ENCODE measurements at places on chromosomes 12 and 14.

DNA sequence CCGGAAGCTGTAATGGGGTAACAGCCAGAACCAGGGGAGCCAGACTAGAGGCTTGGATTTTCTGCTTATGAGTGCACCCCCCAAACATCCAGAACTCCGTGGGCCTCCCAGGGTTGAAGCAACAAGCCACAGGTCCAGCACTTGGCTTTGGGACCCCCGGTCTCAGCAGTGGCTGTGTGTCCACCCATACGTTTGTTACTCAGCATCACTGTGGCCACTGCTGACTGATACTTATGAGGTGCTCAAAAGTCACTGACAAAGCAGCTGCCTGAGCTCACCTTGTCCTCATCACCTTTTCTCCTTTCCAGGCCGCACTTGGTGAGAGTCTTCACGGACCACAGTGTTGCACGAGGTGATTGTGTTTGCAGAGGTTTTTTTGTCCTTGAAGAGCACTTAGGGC, 145.6 kb upstream of the RFLNA start:
- no peak overlapping the region for H3K4me3 ChIP-seq
- no peaks in the 10 kb centered on the region for H3K4me1 ChIP-seq
- DNase-seq: no peak

GRCh38 chr14:71143381-71144290, 236.4 kb downstream of the PCNX1 start:
- H3K27ac ChIP-seq: peak overlapping the region; percentile 88
- peak; percentile 78 for DNase-seq
- peaks cover 34% of the 10 kb centered on the region for H3K4me1 ChIP-seq
- no peaks in the 10 kb centered on the region for H3K36me3 ChIP-seq

- peaks cover 6% of the 10 kb centered on the region for H3K4me1 ChIP-seq
- no peak for DNase-seq
- H3K27me3 ChIP-seq: no peaks in the 10 kb centered on the region
- no peak overlapping the region for H3K4me3 ChIP-seq
- no peak overlapping the region for H3K27ac ChIP-seq
Measured at GRCh38 chr12:110024051-110024450, 24.3 kb downstream of the C12orf76 start.

DNA sequence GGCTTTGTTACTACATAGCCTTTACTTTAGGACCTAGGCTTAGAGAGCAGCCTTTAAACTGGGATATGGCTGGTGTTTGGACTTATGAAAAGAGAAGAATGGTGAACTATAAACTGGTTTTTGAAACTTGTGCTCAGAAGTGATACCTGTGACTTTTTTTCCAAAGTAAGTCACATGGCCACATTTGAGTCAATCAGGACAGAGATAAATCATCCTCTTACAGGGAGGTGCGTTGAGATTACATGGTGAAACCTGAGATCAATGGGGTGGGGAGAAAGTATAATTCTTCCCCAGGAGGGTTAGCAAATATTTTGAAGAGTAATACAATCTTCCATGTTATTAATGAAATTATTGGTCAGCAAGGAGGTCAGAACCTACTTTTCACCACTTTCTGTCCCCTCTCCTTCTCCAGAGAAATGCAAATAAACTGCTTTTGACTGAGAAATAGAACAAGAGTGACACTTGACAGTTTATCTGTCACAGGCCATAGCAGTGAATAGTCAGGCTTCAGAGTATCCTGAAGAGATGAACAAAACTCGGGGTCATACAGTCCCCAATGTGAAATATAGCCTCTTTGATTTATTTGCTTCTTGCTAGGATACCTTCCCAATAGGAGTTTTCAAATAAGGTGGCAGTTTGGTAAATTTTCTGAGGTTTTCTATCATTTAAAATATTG, 11.1 kb upstream of the ZNF641 start:
- no peak overlapping the region for H3K27ac ChIP-seq
- H3K4me3 ChIP-seq: no peak overlapping the region
- no peak for DNase-seq

DNA sequence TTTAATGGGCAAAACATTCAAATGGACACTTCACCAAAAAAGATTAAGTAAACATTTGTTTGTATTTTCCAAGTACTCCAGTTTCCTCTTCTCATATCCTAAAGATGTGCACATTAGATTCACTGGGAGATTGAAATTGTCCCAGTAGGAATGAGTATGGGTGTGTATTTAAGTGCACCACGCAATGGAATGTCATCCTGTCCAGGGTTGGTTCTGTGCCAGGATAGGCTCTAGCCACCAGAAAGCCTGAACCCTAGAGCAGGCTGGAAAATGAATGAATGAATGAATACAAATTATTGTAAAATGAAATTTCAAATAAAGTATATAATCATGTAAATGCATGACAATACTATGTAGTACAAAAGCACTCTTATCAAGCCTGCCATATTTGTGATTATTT, 14.0 kb downstream of the CEP83 start:
- no peaks in the 10 kb centered on the region for H3K27me3 ChIP-seq
- no peak overlapping the region for H3K27ac ChIP-seq
- H3K36me3 ChIP-seq: peaks cover 26% of the 10 kb centered on the region
- DNase-seq: no peak
- H3K4me3 ChIP-seq: no peak overlapping the region
- H3K4me1 ChIP-seq: peaks cover 13% of the 10 kb centered on the region

DNA sequence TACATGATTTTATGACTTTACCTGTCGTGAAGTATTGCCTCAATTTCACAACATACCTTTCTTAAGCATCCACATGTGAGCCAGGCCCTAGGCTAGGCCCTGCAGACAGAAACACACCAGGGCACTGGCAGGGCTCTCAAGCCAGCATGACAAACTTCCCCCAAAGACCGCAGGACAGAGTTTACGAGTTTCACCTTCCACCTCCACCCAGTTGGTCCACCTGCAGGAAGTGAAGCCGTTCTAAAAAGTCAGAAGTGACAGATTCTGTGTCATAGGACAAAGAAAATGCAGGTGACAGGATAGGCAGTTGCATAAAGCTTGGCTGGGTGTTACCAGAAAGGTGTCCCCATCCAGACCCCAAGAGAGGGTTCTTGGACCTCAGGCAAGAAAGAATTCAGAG, 382.3 kb downstream of the PCNX1 start:
- H3K27ac ChIP-seq: peak overlapping the region; percentile 11
- H3K4me1 ChIP-seq: peaks cover 6% of the 10 kb centered on the region
- no peaks in the 10 kb centered on the region for H3K36me3 ChIP-seq

GRCh38 chr14:45251912-45252311, 1.1 kb downstream of the MIS18BP1 start:
- DNase-seq: no peak
- H3K36me3 ChIP-seq: no peaks in the 10 kb centered on the region
- H3K4me1 ChIP-seq: peaks cover 20% of the 10 kb centered on the region
- H3K27me3 ChIP-seq: no peaks in the 10 kb centered on the region
- H3K27ac ChIP-seq: peak overlapping the region; percentile 83

DNA sequence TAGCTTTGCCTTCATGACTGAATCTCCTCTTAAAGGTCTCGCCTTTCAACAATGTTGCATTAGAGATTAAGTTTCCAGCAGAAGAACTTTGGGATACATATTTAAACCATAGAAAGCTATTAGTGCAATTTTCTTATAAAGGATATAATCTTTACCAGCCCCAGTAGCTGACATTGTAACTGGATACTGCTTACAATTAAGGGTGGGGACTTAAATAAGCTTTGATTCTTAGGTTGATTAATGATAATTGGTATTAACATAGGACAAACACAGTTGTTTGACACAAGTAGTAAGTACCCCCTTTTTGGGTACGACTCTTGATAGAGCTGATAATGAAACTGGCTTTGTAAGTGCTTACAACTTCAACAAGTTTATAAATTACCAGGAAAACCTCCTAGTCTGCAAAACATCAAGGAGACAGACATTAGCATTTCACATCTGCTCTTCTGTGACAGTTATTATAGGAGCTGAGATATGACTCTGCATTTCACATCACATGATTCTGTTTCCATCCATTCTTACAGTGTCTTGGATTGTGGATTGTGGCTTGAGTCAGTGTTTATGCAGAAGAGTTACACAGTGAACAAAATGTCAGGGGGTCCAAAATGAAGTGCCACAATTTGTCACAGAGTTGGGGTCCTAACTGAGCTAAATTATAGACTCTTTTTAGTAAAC, 249.1 kb upstream of the E2F7 start:
- no peaks in the 10 kb centered on the region for H3K36me3 ChIP-seq
- no peak for DNase-seq
- H3K27ac ChIP-seq: no peak overlapping the region

DNA sequence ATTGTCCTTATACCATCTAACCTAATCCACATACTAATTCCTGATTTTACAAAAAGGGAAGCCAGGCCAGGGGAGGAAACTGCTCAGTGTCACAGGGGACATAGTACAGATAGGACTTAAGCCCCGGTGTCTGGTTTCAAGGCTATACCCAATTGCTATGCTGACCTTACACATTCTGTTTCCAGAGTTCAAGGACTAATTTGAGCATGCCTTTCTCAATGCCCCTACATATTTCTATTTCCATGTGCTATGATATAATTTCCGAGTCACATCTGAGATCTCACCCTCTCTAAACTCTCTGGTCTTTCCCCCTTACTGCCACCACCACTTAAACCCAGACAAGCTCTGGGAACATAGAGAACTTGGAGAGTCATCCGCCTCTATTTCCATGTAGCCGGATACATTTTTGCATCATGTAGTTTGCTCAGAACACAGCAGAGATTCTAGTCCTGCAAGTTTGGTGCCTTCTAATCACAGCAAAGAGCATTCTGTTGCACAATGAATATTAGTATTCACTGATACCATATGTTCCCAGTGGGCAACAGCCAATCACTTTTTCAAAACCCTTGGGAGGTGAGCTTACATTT, 34.2 kb downstream of the PPM1H start:
- H3K27me3 ChIP-seq: no peaks in the 10 kb centered on the region
- no peak for DNase-seq
- peaks cover 8% of the 10 kb centered on the region for H3K4me1 ChIP-seq
- no peak overlapping the region for H3K27ac ChIP-seq

GRCh38 chr14:73988065-73988464, 31.0 kb downstream of the ENTPD5 start:
- H3K27me3 ChIP-seq: no peaks in the 10 kb centered on the region
- H3K27ac ChIP-seq: no peak overlapping the region
- H3K4me1 ChIP-seq: no peaks in the 10 kb centered on the region
- H3K4me3 ChIP-seq: no peak overlapping the region
- no peak for DNase-seq

DNA sequence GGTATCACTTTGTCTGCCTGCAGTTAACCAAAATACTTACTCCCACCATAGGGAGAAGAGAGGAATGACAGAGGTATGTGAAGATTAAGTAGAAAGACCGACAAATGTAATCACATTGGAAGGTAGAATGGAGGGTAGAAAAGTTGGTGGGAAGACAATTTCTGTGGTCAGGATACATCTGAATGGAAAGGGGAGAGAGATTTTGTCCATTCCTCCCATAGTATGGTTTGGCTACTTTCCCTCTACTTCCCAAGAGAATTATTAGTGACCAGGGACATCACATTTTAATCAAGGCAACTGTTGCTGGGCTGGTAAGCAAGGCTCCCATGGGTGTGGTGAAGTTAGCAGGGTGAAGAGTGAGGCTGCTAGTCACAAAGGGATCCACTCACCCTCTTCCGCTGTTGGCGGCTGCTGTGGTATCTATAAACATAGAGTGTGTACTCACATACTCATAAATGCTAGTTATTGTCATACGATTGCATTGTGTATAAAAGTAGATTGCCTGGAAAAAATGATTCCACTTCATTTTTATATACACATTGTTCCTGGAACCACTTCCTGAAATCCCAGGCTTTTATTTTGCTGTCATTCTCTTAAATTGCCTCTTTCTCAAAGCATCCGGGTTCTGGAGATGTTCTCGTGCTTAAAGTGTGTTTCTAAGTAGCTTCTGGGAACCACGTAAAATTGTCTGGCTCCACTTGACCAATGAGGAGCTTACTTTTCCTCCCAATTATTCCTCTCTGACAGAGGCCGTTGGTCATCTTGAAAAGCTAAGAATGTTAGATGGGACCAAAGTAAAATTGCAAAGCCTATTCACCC, 413.1 kb downstream of the ZFP36L1 start:
- peak overlapping the region; percentile 59 for H3K4me3 ChIP-seq
- H3K27me3 ChIP-seq: no peaks in the 10 kb centered on the region
- DNase-seq: no peak
- H3K27ac ChIP-seq: peak overlapping the region; percentile 95
- H3K36me3 ChIP-seq: no peaks in the 10 kb centered on the region
- peaks cover 73% of the 10 kb centered on the region for H3K4me1 ChIP-seq

DNA sequence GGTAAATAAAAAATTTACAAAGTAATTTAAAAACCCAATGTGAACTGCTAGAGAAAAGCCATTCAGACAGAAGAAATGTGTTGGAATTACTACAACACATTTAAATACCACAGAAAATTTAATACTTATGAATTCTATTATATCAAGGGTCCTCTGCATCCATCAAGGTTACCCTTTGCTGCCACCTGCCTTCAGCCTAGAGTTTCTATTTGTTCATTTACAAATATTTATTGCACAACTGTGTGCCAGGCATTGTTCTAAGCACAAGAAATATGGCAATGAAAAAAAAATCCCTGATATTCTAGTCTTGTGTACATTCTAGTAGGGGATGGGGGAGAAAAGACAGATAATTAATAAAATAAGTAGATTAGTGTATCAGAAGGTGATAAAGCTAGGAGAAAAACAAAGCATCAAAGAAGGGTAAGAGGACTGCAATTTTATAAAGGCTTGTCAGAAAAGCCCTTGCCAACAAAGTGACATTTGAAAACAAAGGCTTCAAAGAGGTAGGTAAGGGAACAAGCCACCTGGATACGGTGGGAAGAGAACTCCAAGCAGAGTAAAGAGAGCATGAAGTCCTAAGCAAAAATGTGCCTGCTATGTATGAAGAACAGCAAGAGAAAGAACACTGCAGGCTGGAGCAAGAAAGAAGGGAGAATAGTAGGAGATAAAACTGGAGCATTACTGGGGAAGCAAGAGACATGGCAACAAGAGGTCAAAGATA, 59.1 kb upstream of the SLC6A13 start:
- no peak for DNase-seq
- H3K4me1 ChIP-seq: peaks cover 18% of the 10 kb centered on the region
- no peak overlapping the region for H3K4me3 ChIP-seq

GRCh38 chr14:36818246-36818645, 156.6 kb downstream of the PAX9 start:
- H3K4me3 ChIP-seq: no peak overlapping the region
- peaks cover 7% of the 10 kb centered on the region for H3K27me3 ChIP-seq
- no peak overlapping the region for H3K27ac ChIP-seq
- DNase-seq: no peak
- no peaks in the 10 kb centered on the region for H3K36me3 ChIP-seq

Measured in naive thymus-derived CD8-positive, alpha-beta T cell (primary cell).